Subcutaneous preadipocyte (primary cell): ENCODE measurements at places on chromosomes 11 and 22. TPM values are rescaled to one million over a fixed set of nuclear protein-coding genes. Genes with fewer than 3 reads are reported as not detected.

The OR8J3 gene
- total RNA-seq = not detected in 2 replicates

The RAC2 gene
- total RNA-seq = 7.0 and 16.6 TPM in 2 replicates

The HMOX1 gene
- 74.1 and 184 TPM in 2 replicates for total RNA-seq

The LDHAL6A gene
- total RNA-seq = not detected in 2 replicates

The PHOX2A gene
- total RNA-seq = not detected in 2 replicates

The SLC22A6 gene
- not detected in 2 replicates for total RNA-seq

The MEI1 gene
- 0.37 and 3.1 TPM in 2 replicates for total RNA-seq

The KIF18A gene
- 14.0 and 22.1 TPM in 2 replicates for total RNA-seq

The HTR3A gene
- total RNA-seq = not detected in 2 replicates
